ENCODE measurements at places on chromosomes 11 and 22.

DNA sequence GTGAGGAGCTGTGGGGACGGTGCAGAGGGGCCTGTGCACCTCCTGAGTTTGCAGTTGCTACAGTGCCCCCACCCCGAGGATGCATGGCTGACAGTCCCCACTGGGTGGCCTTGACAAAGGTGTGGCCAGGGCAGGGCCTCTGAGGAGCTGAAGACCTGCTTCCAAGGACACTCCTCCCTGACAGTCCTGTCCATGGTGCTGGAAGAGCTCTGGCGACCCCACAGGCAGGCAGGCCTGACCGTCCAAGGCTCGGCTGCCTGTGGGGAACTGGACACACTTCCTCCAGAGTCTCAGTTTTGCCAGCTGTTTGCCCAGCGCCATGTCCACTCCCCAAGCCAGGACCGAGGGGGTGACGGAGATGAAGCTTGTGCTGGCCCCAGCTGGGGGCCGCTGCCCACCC, 32.7 kb downstream of the BRSK2 start:
- DNase-seq: no peak

DNA sequence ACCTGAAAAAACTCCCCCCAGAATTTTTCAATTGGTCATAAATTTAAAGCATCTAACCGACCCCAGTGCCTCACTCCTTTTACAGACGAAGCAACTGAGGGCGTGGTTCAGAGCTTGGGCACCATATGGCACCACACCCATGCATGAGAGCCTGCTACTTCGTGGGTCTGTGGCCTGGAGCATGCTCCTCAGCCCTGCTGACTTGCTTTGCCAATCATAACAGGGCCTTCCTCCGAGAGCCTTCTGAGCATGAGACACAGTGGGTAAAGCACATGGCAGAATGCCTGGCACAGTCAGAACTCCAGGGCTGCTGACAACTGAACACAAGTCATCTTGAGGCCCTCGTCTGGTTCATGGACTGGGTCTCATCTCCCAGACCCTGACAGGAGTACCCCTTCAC, 33.3 kb downstream of the HIRA start:
- no peak for DNase-seq

- no peak for DNase-seq
Observed at GRCh38 chr11:36059660-36060059, 115.8 kb downstream of the LDLRAD3 start.

GRCh38 chr11:46554213-46555147, 39.3 kb downstream of the AMBRA1 start:
- no peak for DNase-seq

DNA sequence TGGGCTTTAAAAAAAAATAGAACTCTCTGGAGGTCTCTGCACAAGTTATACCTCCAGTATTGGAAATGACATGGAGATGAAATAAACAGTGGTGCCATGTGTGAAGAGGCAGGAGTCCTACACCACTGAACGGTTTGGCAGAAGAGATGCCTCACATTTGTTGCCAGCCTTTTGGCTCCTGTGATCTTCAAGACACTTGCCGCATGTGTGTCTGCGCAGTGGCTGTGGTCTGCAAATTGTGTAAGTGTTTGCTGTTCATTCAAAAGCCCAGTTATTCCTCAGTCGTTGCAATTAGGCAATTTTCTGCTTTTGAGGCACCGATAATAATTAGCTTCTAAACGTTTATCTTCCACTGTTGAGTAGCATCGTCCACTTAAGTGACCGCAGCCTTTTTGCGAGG, 319.1 kb downstream of the BRD1 start:
- DNase-seq: no peak

- no peak for DNase-seq
Observed at GRCh38 chr22:22940961-22941605, 53.5 kb downstream of the IGLL5 start.

DNA sequence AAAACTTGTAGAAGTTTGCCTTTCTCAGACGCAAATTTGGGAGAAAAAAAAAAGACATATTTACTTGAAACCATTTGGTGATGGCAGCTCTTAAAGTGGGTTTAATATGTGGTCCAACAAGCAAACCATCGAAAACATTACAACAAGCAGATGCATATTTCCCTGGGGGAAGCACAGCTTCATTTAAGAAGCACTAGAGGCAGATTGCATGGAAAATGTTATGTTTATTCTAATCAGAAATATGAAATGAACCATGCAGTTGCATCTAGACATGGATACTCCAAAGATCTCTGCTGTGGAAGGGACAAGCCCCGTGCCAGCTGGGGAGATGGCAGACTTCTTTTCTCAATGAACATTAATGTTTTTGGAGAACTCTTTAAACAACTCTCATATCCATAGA, 57.4 kb upstream of the PARVA start:
- DNase-seq: no peak

- no peak for DNase-seq
Observed at GRCh38 chr11:35398881-35399280, 20.5 kb downstream of the SLC1A2 start.

DNA sequence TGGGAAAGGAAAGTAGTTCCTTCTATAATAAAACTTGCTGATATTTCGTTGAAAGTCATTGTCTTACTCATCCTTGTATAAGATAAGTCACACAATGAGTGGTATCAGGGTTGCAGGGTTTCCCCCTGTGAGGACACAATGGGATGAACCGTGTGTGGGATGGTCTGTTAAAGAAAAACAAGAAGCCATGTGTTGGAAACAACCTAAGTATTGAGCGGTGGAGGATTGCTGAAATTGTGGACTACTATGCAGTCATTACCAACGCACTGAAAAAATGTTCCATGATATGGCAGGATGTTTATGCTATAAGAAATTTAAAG, 28.6 kb downstream of the PTPRJ start:
- no peak for DNase-seq

DNA sequence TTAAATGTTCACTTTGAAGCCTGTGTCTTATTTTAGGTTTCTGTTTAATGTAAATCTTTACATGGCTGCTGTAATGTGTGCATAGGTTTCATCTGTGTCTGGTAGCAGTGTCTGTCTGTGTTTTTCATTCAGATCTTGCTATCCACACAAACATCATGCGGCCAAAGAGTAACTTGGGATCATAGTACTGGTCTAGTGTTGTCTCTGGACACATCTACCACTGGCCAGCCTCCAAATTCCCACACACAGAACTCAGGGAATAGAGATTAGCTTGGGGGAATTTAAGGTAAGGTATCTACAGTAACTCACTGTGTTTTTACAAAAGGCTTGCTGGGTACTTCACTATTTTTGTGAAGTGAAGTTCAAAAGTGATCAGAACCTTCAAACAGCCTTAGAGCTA, 32.1 kb upstream of the ZNF143 start:
- DNase-seq: no peak

DNA sequence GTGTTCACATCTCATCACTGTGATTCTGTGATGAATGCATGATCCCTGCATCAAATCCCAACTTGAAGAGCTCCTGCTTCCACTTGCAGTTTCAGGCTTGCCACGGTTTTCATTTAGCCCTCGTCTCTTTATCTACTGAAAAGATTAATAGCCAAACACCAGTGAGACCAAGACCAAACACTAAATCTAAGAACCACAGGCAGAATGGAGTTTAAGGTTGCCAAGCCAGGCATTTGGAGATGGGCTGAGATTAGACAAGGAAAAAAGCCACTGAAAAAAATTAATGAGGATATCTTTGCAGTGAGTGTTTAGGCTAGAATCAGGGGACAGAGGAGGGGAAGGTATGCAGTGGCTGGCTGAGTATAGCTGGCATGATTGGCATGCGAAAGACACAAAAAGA, 227.2 kb upstream of the BLID start:
- no peak for DNase-seq

- no peak for DNase-seq
Observed at GRCh38 chr11:68354148-68354872, 41.9 kb downstream of the LRP5 start.

DNA sequence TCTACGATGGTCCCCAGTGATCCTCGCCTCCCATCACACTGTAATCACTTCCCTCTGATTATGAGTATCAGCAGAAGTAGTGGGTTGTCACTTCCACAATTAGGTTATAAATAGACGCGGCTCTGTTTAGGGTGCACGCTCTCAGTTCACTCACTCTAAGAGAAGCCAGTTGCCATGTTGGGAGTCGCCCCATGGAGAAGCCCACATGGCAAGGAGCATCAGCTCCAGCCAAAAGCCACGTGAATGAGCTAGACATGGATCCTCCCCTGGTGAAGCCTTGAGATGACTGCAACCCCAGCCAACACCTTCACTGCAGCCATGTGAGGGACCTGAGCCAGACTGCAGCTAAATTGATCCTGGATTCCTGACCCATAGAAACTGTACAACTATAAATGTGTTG, 26.4 kb upstream of the MYOD1 start:
- no peak for DNase-seq

- DNase-seq: no peak
Observed at GRCh38 chr22:19824926-19825339, 29.7 kb downstream of the GNB1L start.

GRCh38 chr11:8206251-8207079, 37.6 kb upstream of the RIC3 start:
- no peak for DNase-seq

DNA sequence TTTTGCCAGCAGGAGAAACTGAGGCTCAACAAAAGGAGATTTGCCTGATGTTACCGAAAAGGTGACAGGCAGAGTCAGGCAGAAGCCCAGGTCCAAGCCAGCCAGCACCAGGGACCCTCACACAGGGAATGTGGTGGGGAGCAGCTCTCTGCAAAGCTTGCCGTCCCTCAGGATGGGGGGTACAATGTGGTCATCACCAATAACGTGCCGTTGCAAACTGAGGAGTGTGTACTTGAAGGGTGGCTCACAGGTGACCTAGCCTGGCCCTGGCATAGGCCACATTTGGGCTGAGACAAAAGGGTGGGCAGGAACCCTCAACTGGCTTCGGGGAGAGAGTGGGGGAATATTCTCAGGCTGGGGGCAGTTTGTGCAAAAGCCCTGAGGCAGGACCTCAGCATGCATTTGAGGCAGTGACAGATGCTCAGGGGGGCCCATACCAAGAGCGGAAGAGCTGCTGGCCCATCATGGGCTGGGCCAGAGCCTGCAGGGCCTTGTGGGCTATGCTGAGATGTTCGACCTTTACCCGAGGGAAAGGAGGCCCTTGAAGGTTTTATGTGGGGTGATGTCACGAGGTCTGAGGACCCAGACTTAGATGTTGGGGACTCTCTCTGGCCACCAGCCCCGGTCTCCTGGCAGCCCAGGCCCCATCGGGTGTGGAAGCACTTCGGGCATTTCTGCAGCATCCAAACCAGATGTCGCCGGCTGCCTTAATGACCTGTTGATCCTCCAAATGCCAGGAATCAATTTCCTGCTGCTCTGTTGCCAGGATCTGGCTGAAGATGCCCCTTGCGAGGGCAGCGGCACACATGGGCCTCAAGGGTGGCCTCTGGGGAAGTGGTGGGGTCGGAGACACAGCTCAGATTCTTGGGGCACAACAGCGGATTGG, 57.4 kb upstream of the SHISAL1 start:
- DNase-seq: no peak

- DNase-seq: no peak
Observed at GRCh38 chr11:7585816-7586215, 72.0 kb downstream of the PPFIBP2 start.

DNA sequence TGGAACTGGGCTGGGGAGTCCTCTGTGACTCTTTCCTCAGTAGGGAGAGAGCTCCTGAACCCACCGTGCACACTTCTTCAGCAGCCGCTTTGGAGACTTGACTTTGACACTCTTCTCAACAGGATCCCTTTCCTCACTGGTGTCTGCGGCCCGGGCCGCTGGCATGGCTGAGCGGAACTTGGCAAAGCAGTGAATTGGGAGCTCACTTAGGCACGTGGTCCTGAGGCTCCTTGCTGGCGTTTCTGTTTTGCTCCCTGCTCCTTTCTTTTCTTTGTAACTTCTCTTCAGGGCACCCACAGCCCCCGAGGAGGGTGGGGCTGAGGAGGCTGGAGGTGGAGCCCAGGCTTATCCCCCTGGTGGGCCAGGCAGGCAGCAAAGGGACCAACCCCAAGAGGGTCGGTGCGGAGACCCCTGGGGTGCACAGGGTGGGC, 8.4 kb upstream of the KCNQ1OT1 start:
- DNase-seq: no peak

DNA sequence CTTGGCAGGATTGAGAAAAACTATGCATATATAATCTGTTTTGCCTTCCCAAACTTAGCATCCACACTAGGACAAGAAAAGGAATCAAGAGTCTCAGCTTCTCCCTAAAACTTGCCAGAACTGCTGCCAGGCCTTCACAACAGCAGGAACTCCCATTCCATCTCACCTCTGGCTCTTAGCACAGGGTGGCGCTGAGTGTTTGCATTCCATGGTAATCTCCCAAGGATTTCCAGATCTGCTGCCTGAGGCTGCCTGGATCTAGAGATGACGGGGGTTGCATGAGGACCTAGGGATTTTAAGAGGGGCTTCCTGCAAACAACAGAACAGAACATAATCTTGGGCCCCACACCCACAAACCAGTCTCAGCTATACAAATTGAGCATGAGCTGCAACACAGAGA, 87.1 kb upstream of the OPCML start:
- DNase-seq: no peak

DNA sequence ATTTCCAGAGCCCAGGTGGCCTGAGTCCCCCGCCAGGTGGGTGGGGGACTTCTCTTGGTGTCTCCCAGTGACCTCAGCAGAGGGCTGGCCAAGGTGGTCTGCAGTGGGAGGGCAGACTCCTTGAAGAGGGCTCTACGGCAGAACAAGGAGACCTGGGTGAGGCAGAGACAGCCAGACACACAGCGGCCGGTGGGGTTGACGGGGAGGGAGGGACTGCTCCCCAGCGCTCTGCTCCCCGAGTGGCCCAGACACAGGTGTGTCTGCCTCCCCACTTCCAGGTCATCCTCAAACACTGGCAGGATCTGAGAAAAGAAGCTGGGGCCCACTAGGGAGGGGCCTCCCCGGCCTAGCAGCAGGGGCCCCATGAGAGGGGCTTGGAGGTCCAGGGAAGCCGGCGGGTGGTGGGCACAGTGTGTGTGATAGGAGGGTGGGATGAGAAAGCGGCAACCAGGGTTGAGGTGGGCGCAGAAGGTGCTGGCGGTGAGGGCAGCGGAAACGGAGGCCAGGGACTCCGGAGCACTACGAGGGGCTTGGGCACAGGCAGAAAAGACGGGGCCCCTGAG, 30.1 kb downstream of the SYT7 start:
- no peak for DNase-seq

DNA sequence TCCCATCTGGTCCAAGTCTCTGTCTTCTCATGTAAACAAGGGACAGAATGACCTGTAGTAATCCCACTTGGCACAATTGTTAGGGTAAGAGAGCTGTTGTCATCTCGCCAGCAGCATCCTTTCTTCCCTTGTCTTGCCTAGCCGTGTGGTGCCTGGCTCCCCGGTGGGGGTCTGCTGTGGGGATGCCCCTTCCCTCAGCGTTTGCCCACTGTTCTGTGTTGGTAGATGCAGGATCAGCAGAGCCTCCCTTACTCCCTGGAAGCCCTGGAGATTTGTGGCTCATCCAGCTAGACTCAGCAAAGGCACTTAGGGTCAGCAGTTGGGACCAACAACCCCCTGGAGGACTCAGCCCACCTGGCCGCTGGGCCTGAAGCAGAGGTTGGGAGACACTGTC, 13.0 kb downstream of the ACO2 start:
- no peak for DNase-seq

All from GM12892 (cell line).